ENCODE measurements at places on chromosomes 12 and 14. TPM values are rescaled to one million over a fixed set of nuclear protein-coding genes. Genes with fewer than 3 reads are reported as not detected.
A peak's percentile ranks its signal among the peaks of the same experiment; 100 is the strongest.

DNA sequence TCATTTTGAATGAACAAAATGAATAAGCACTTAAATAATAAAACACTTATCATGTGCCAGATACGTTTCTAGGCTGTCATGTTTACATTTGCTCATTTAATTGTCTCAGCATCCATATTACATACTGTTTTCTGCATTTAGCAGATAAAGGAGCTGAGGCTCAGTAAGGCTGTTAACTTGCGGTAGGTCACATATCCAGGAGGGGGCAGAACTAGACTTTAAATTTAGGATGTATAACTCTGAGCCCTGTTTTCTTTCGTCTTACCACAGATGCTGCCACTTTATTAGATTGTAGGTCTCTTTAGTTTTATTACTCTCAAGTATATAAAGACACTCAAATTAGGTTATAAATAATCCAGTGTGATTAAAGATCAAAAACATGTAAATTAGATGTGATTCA lies 17.7 kb downstream of the IRAK4 start:
- DNase-seq = no peak

- no peak for DNase-seq
Observed at GRCh38 chr14:102824832-102825231, 47.6 kb downstream of the TRAF3 start.

GARIN6 gene
- total RNA-seq = not detected

BTBD7 gene
- 35.5 TPM for total RNA-seq

PLEKHD1 gene
- 0.05 TPM for total RNA-seq

- DNase-seq = no peak
Observed at GRCh38 chr12:13071305-13072280, 27.4 kb downstream of the FAM234B start.

- no peak for DNase-seq
Observed at GRCh38 chr14:94341656-94342333, 18.7 kb upstream of the SERPINA6 start.

DNA sequence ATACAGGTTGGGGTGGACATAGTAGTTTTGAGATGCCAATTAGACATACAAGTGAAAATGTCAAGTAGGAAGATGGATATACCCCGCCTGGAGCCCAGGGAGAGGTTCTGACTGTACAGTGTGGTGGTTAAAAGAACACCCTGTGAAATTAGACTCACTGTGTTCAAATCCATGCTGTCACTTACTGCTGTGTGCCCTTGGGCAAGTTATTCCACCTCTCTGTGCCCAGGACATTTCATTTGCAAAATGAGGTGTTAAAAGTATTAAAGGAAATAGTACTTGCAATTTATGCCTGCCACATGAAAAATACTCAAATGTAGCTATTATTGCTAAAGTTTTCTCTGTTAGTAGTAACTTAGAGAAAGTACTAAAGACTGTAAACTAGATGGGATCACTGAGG lies 18.5 kb downstream of the GALNT4 start:
- DNase-seq = no peak

- DNase-seq = no peak
Observed at GRCh38 chr12:53956914-53957536, 2.3 kb downstream of the HOXC12 start.

- DNase-seq = peak; percentile 79
Observed at GRCh38 chr14:68794130-68794850, 1.4 kb upstream of the ZFP36L1 start.

- DNase-seq = no peak
Observed at GRCh38 chr14:82872494-82872893, 1338.8 kb upstream of the SEL1L start.

EIF2S3B gene
- 0.77 TPM for total RNA-seq

DNA sequence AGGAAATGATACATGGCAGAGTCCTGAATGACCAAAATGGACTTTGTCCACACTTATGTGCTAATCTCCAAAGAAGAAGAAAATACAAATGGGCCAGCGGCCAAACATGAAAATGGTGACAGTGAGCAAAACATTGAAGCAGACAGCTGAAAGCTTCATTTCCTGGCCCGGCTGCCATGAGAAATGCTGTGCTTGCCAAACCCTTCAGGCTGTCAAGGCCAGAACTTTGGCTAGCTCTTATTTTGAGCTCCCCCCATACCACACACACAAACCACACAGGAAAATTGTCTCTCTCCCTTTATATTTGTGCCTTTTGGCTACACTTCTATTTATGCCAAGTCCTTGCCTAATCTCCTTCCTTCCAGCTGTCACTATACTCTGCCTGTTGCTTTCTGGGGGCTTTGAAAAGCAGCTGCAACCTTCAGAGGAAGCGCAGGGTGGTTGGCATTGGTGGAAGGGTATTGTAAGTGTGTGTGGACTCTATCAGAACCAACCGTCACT lies 323.8 kb downstream of the RAD51B start:
- peak; percentile 79 for DNase-seq

DIO2 gene
- total RNA-seq = 0.37 TPM

GRCh38 chr14:91061056-91061887 lies 831 bp upstream of the RPS6KA5 start:
- DNase-seq = no peak

DNA sequence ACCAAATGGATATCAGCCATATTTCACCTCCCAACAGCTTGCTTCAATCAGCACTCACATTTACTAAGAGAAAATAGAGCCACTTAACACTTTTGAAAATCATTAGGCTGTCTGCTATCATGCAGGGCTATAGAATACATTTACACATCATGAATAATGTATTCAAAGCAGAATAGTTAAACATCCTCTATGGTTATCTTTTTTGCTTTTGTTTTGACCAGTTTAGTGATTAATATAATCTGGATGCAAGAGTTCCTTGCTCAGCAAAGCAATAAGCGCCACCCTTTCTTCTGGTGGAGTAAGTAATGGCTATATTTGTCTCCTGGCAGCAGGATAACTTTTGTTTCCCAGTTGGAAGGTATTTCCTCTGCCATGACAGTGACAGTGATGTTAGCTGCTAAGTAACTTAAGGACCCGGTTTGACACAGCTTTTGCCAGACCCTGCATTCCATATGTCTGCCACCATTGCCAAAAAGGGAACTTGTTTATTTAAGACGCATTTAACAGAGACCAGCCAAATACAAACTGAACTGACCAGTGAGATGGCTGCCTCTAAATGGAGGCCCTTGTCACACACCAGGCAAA lies 70.3 kb upstream of the NR2C1 start:
- no peak for DNase-seq

- DNase-seq = no peak
Observed at GRCh38 chr12:112599871-112600270, 181.1 kb downstream of the PTPN11 start.

DNA sequence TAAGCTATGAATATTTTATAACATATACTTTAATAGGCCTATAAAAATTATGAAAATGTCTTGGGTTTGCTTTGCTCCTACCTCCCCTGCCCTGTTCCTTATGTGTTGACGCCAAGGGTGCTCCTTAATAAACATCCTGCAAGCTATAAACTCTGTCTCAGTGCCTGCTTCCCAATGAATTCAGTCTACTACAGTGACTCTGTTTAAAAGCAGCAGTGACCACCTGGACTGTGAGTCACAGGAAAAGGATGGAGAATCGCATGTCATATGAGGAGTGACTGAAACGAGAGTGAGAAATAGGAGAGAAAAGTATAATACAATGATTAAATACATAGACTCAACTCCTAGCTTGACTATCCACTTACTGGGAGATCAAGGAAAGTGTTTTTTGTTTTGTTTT lies 41.1 kb upstream of the CFAP54 start:
- DNase-seq = no peak

Data from colonic mucosa (tissue), 4 donors.